ENCODE measurements at places on chromosomes 3 and 15. TPM values are rescaled to one million over a fixed set of nuclear protein-coding genes. Genes with fewer than 3 reads are reported as not detected.

Gene FANCD2OS
- total RNA-seq, result not detected

- DNase-seq, result no peak
Measured at GRCh38 chr3:110265302-110265701, 806.3 kb upstream of the NECTIN3 start.

- no peak for DNase-seq
Measured at GRCh38 chr15:95795386-95795785, 535.1 kb upstream of the NR2F2 start.

DNA sequence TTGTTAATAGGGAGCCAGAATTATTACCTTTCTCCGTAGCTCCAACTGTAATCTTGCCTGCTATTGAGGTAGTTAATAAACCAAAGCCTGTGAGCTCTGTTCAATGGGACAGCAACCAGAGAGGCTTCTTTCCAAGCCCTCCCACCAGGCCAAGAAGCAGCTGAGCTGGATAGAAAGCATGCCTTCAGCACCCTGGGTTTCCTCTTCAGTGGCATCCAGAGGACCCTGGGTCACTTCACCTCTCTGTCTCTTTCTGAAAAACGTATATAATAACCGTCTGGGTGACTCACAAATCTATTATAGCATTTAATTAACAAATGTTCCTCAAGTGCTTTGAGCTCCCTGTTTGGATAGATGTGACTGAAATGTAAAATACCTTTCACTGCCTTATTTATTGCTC is 420.0 kb downstream of the LPP start:
- DNase-seq, result no peak

DNA sequence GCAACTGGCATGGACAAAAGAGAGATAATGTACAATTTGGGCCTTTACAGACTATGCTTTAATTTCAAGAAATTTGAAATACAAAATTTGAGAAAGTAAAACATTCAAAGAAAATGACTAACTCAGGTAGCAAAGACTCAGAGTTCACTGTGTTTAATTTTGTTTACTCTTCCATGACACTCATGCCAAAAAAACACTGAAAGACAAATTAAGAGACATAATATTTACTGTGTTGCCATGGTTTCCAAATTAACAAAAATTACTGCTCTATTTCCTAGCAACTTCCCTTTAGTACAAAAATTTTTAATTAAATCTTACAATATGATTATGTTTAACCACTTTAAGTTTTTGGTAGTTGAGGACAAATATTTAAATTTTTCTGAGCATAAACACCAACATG is 29.6 kb downstream of the LRRFIP2 start:
- no peak for DNase-seq

GRCh38 chr3:170699158-170700053 is 113.5 kb upstream of the SLC7A14 start:
- DNase-seq, result no peak

DNA sequence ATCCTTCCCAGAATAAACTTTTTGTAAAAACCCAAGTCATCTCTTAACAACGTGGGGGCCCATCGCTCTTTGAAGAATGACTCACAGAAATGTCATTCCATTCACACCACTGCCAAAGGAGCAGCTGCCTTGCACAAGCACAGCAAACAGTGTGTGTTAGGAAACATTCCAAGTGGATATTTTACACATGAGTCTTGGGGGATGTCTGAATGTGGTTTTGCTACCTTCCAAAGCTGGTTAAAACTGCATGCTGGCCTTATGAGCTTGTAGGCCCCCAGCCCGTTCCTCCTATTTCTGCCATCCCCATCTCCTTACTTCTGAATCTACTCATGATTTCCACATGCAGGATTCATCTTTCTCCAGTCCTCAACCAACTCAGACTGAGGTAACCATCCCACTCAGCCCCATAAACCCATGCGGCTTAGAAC is 130.8 kb downstream of the CPNE4 start:
- DNase-seq, result no peak

Gene CYP19A1
- not detected for total RNA-seq

GRCh38 chr15:58380280-58380945 is 51.4 kb upstream of the LIPC start:
- DNase-seq, result no peak

GRCh38 chr15:90427185-90427584 is 39.1 kb downstream of the IQGAP1 start:
- DNase-seq, result no peak

Gene CLSTN2
- not detected for total RNA-seq

Gene AADAC
- not detected for total RNA-seq

- DNase-seq, result no peak
Measured at GRCh38 chr15:88748081-88748480, 55.2 kb upstream of the ACAN start.

DNA sequence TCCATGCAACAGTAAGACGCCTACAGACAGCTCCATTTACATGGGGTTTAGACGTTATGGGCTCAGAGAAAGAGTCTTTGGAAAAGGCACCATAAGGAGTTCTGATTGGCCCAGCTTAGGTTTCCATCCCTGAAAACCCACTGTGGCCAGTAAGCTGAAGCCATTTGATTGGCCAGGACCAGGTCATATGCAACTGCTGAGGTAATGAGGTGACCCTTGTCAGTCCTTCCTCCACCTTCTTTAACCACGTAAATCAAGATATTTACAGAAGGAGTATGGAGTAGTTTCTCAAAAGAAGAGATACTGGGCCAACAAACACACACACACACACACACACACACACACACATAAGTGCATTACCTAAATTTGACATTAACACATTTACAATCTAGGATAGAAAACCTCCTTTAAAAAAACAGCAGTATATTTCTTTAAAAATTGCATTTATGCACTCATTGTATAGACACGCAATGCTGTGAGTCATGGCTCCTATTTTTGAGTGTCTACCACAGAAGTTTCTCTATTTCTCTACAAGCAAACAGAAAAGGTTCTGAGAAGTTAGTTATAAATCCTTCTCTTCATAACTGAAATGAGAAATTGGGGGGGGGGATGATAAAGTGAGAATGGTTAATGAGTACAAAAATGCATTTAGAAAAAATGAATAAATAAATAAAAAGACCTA is 16.3 kb upstream of the MB21D2 start:
- no peak for DNase-seq

GRCh38 chr3:108136561-108137459 is 46.0 kb upstream of the CD47 start:
- no peak for DNase-seq

GRCh38 chr3:53495520-53496391 is 1.3 kb downstream of the CACNA1D start:
- DNase-seq, result no peak

DNA sequence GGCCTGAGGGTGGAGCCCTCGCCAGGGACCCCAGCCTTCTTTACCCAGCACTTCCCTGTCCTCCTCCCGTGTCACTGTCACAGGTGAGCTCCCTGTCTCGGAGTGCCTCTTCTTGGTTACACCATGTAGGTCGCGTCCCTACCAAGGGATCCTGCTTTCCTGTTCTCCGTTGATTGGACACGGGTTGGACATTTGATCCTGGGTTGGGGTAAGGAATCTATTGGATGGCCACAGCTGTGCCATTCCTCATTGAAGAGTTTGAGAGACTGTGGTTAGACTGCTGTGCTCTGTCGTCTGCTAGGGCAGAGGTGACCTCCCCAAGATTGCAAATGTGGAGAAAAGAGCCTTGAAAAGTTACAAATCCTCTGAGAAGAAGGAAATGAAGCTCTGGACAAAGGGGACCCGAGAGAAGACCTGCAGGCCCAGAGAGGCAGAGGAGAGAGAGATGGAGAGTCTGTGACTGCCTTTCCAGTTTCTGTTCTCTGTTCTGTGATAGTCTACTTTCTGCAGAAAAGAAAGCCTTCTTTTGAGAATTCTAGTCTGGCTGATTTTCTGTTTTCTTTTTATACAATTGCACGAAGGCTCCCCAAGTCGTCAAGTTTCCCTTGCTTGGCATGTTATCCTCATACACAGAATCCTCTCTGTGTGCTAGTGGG is 325.7 kb upstream of the RGMA start:
- no peak for DNase-seq

DNA sequence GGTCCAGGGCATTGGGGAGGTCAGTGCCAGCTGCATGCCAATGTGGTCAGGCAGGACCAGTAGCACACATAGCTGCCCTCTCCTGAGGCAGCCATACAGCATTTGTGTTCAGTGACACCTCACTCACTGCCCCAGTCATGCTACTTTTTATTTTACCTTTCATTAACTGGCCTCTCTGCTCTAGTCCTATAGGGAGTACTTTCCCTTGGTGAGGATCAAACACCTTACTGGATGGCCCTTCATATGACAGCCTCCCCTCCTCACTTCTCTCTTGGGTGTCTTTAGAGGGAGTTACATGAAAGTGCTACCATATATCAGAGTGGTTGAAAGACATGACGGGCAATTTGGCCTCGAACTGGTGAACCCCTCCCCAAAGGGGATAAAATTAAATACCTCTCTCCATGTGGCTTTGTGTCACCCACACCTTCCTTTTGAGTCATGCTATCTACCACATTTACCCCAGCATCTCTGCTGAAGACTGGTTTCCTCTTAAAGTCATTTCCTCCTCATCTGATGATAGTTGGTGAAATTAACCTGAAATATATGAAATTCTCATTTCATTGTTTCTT is 17.6 kb downstream of the RLBP1 start:
- peak; percentile 66 for DNase-seq

Gene GP5
- 1.3 TPM for total RNA-seq

GRCh38 chr3:82773207-82773606 is 1011.8 kb upstream of the GBE1 start:
- no peak for DNase-seq

GRCh38 chr3:39173318-39174125 is 18.9 kb downstream of the XIRP1 start:
- DNase-seq, result no peak

Gene GOLGA8J
- total RNA-seq, result not detected

- no peak for DNase-seq
Measured at GRCh38 chr3:86711634-86712033, 279.3 kb downstream of the VGLL3 start.

DNA sequence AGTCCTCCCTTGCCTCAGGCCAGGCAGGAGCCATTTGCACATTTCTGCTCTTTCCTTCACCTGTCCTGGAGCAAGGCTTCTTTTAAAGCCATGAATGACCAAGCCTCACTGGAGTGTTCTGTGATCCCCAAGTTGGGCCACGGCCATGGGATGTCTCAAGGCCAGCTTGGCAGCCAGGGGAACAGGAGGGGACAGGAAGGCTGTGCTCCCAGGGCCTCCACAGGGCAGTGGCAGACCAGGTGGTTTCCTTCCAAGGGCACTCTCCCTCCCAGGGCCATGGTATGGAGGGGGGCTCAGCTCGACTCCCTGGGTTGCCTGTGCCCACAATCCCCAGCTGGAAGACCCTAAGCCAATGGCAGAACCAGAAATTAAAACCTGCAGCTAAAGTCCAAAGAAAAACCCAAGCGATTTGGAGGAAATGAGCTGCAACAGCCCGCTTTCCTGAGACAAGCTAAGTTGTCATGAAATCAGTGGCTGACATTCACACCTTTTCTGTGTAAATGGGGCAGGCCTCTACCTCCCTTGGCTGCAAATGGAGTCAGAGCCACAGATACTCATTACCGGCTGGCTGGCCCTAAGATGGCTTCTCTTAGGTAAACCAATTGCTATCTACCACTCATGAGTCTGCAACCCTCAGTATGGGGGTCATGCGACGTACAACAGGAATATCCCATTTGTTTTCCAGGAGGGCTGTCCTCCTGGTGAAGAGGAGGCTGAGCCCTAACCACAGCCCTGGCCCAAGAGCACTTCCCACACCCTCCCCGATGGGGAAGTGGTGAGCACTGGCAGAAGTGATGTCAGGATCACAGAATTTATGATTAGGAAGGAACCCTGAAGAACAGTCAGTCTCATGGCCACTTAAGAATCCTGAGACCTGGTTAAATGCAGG is 83.3 kb downstream of the SNRK start:
- no peak for DNase-seq

- DNase-seq, result peak; percentile 37
Measured at GRCh38 chr3:190424478-190425439, 24.9 kb downstream of the TMEM207 start.

Gene MAP2K1
- total RNA-seq, result 89.0 TPM

Gene HHLA2
- total RNA-seq, result 11.6 TPM

GRCh38 chr3:111352585-111352984 is 189.4 kb upstream of the CD96 start:
- DNase-seq, result no peak

- no peak for DNase-seq
Measured at GRCh38 chr3:188149587-188149986, 4.4 kb upstream of the LPP start.

DNA sequence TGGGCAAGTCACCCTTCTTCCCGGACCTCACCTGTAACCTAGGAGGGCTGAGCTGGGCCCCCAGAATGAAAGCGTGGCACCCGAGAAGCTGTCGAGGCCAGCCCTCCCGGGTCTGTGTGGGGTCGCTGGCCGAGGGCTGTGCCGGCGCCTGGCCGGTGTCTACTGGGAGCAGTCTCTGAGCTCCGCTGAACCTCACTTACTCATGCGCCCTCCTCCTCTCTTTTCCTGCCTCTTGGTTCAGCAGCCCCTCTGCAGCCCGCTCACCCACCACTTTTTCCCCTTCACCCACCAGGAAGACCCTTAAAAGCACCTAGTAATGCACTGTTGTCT is 419 bp downstream of the HYKK start:
- DNase-seq, result no peak

Gene CLEC3B
- total RNA-seq, result not detected

Gene BUB1B
- total RNA-seq, result 73.8 TPM

DNA sequence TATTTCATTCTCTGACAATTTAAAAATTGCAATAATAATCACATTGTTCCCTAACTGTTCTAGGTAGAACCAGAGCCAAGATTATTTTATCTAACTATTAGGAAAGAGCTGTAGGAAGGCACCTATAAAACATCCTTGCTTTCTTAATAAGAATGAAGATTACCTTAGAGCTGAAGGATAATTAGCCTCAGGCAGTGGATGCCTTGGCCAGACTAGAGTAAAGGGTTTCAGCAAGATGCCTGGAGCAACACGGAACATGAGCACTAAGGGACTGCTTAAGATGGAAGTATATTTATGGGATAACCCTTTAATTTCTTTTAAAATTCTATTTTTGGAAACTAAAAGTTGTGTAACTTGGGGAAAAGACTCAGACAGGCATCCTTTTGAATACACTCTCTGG is 456.6 kb upstream of the RBMS3 start:
- DNase-seq, result no peak

GRCh38 chr15:36866896-36867295 is 233.5 kb downstream of the MEIS2 start:
- no peak for DNase-seq

Data from activated CD4-positive, alpha-beta memory T cell treated with anti-CD3 and anti-CD28 coated beads, Interleukin-2, amount 10 ng/mL, durations not matched to agents 7 days and 5 days (primary cell).